ENCODE measurements at places on chromosomes 13 and 19.

DNA sequence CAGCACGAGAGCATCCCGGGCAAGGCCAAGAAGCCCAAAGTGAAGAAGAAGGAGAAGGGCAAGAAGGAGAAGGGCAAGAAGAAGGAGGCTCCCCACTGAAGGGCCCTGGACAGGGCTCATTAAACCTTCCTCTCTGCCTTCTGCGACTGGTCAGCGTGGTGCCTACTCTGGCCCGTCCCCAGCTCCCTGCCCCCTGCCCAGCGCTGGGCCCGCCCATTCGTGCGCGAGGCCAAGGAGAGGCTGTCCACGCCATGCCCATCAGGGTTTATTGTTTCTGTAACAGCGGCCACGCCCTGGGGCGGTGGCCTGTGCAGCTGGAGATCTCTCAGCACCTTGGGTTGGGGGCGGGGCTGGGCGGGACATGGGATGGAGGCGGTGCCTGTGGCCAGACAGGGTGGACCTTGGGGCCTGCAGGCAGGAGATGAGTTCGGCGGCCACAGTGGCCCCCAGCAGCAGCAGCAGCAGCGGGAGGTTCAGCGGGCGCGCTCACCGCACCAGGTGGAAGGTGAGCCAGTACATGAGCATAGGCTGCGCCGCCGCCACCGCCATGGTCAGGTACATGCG is 897 bp downstream of the C19orf33 start:
- DNase-seq: peak; percentile 98

DNA sequence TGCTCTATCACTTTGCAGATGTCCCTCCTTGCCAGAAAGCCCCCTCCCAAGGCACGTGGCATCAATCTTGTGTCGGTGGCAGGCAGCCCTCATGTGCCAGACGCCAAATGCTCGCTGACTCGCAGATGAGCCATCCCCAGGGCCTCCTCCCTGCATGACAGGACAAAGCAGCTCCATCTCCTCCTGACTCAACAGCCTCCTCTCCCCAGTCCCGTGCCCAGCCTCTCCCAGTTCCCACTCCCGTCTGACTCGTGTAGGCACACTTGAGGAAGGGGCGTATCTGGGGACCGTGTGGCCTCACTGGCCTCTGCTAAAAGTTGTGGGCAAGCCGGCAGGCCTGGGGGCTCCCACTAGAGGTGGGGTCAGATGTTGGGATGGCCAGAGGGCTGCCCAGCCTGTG is 133.6 kb downstream of the STK24 start:
- DNase-seq: peak; percentile 46

DNA sequence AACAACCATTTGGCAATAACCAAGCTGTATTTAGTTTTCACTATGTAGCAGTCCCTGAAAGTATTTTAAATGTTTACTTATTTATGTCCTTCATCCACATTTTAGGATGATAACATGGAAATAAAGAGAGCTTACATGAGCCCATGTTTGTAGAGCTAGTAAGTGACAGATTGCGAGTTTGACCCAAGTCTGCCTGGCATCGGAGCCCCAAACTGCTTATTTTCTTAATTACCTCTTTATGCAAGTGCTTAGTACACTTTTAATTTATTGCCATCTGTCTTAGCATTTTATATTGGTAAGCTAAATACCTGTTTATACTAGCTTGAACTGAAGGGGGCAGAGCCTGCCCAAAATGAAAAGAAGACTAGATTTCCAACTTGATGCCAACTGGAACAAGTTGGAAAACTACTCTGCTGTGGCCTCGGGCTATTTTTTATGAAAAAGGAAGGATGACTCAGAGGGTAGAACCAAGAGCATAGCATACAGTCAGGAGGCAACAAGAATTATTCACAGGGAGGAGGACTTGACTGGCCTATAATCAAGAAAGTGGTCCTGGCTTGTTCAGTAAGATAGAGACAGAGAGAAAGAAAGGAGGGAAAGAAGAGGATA is 150.2 kb downstream of the NDFIP2 start:
- DNase-seq: peak; percentile 25

DNA sequence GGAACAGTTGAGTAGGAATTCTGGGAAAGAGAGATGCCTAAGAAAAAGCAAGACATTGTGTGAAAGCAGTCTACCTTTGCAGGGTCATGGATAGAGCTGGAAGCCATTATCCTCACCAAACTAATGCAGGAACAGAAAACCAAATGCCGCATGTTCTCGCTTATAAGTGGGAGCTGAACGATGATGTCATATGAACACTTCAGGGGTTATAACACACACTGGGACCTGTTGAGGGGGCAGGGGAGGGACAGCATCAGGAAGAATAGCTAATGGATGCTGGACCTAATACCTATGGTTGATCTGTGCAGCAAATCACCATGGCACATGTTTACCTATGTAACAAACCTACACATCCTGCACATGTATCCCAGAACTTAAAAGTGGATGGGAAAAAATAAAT is 69.9 kb downstream of the TSC22D1 start:
- no peak for DNase-seq

GRCh38 chr19:8504171-8504570 is 1.7 kb upstream of the PRAM1 start:
- DNase-seq: no peak

DNA sequence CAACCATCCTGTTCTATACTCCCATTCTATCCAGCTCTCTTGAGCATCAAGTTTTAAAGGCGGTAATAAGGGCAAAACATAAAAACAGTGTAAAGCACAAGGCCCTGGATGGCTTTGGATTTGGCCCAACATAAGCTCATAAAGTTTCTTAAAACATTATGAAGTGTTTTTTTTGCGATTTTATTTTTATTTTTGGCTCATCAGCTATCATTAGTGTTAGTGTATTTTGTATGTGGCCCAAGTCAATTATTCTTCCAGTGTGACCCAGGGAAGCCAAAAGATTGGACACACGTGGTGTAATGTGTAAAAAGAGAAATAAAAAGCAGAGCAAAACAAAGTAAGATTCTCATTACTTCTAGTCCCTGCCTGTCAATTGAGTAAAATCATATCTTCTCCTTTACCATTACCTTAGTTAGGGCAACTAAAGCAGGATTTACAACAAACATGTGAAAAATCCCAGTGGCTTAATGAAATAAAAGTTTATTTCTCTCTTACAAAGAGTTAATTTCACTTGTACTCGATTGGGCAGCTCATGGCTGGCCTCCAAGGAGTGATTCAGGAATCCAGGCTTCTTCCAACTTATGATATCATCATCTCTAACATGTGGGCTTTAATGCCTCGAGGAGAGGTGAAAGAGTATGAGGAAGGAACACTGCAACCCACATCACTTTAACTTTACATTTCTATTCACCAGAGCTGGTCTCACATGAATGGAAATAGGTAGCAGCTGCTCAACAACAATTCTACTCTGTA is 725.2 kb upstream of the SLITRK1 start:
- no peak for DNase-seq

GRCh38 chr19:49554701-49555181 is 25.6 kb downstream of the NOSIP start:
- DNase-seq: no peak

Data from SW480 (cell line).